ENCODE measurements at places on chromosomes 2 and 18.
A peak's percentile ranks its signal among the peaks of the same experiment; 100 is the strongest.

GRCh38 chr2:148282201-148282600, 261.3 kb downstream of the MBD5 start:
- no peak for DNase-seq

- no peak for DNase-seq
These were observed 91.8 kb downstream of the TPO start for GRCh38 chr2:1505031-1505441.

DNA sequence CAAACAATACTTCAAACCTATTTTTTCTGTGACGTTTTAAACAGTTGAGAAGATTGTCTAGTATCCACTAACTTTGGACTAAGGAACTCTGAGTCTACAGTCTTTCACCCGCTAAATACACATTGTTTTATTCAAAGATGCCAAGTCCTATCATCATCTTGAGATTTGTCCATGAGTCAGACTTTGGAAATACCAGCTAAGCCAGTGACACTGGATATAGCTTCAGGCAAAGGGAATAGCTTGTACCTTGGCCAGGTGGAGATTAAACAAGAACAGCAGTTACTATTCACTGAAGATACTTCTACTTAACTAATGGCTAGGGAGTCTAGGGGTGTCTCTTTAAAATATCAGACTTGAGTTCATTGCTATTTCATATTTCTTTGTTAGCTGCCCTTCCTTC, 137.5 kb downstream of the COMMD1 start:
- no peak for DNase-seq

GRCh38 chr18:22303927-22304326, 113.8 kb downstream of the CTAGE1 start:
- no peak for DNase-seq

GRCh38 chr2:80519121-80519643, 214.6 kb upstream of the LRRTM1 start:
- no peak for DNase-seq

GRCh38 chr2:39437522-39438296, 624 bp upstream of the MAP4K3 start:
- DNase-seq: peak; percentile 56

- no peak for DNase-seq
These were observed 443.0 kb upstream of the SLC39A10 start for GRCh38 chr2:195214072-195214471.

DNA sequence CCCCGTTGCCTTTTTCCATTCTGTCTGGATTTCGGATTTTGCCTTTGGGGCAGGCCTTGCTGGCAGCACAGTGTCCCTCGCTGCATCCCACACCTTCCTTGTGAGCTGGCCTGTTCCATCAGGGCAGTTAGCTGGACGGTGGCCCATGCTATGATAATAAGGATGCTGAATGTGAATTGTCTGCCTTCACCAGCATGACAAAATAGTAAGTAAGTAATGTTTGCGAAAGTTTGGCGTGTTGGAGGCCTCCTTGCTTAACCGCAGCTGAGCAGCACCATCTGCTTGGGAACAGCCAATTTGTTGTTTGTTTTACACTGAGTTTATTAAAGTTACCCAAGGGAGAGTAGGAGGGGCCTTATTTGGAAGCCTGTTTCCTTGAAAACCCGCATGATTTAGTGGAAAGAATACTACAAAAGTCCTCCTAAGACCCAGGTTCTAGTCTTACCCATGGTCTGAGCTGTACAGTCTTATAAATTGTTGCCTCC, 469.7 kb upstream of the FANCL start:
- DNase-seq: no peak

DNA sequence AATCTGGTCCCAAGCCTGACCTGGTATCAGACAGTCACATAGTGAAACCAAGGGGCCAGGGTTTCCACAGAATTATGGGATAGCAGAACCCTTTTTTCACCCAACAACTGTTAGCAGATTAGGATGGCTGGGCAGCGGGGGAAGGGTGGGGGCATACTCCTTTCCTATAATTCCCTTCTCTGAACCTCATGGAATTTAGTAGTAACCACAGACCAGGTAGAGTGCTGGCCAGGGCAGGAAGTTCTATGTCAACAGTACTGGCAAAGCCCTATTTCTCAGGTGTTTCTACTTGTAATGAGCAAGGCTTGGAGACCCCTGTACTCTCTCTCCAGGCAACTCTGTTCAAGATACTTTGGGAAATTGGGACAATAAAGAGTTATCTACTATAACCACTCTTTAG, 174.6 kb downstream of the THADA start:
- DNase-seq: no peak

DNA sequence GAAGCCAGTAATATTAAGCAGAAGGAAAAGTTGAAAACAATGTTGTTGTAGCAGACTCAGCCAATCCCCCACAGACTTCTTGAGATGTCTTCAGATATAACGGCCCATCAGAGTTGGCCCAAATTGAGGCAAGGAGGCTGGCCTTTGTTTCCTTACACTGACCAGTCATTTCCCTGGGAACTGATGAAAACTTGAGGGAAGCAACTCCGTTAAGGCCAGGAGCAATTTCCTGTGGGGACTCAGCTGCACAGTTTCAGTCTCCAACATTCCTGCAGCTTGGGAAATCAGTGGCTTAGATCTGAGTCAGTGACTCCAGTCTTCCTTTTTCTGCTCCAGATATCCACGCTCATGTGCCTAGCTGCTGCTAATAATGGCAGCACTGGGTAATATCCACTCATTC, 75.7 kb downstream of the FTCDNL1 start:
- no peak for DNase-seq
